Right forelimb (tissue), 1 donor: ENCODE measurements at places on chromosomes 12 and 14.

GRCh38 chr14:38042322-38042721 is 165.4 kb upstream of the SSTR1 start:
- peak; percentile 54 for DNase-seq

DNA sequence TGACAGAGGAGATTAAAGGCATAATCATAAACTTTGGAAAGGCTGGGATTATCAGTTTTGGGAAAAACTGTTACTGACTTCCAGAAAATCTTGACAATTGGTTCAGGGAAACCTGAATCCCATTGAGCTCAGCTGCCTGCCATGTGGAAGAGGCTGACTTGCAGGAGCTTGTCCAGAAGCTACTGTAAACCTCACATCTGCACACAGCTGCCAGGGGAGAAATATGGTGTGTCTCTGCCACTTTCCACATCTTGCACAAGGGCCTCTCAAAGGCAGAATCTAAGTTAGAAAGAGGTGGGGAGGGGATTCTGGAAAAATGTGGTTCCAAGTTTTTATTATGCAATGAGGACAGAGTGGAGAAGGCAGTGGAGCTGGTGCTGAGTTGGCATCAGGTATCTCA is 8.7 kb upstream of the BHLHE41 start:
- no peak for DNase-seq

- DNase-seq = no peak
These were observed 14.5 kb downstream of the KRAS start for GRCh38 chr12:25236190-25236589.

DNA sequence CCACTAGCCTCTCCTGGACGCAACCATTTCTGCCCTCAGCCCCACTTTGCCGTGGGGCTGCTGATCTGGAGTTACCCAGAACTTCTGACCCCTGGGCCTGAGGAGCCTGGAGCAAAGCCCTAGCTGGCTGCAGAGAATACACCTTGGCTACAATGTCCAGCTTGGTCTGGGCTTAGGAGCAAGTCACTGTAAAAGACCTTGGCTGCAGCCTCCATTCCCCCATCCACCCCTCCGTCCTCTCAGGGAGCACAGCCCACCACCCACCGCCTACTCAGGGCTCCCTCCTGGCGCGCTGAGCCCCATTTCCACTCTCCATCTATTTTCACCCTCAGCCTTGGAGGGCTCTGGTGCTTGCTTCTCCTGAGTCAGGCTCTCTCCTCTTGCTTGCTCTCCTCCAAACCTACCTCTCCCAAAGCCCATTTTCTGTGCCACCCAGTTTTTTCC is 42.9 kb downstream of the ERH start:
- no peak for DNase-seq

DNA sequence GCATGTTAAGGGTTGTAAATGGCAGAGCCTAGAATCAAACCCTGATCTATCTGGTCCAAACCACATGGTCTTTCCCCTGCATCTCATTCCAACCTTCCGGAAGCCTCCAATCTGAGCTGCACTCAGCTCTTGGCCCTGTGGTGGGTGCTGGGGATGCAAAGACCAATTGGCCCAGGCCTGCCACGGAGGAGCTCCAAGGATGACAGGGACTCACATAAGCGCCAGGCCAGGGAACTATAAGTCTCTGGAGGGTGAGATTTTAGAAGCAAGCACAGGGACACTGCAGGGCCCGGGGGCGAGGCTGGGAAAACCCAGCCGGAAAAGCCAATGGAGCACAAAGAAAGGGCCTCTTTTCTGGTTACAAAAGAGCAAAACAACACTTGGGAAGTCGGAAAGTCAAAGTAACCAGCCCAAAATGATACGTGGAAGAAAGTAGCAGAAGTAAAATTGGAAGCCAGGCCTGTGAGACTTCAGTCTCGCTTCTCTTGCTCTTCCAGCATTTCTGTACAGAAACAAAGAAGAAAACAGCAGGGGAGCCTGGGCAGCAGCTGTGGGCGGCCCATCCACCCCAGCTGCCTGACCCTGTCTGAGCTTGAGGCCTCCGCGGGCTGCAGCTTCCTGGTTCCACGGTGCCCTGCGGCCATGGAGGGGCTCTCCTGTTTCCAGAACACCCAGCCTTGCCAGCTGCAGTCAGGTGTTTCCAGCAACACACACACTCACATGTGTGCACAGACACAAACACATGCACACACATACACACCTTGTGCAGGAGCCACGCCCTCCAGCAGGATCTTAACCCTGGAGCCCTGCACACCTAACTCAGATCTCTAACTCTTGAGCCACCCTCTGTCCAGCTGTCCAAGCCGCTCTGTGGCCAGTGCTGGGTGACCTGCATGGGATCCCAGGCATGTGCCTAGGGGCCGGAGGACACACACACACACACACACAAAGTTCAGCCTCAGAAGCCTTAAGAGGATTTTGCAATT is 178.2 kb downstream of the BCL11B start:
- no peak for DNase-seq

GRCh38 chr14:105135700-105136395 is 32.7 kb downstream of the JAG2 start:
- DNase-seq = peak; percentile 4

DNA sequence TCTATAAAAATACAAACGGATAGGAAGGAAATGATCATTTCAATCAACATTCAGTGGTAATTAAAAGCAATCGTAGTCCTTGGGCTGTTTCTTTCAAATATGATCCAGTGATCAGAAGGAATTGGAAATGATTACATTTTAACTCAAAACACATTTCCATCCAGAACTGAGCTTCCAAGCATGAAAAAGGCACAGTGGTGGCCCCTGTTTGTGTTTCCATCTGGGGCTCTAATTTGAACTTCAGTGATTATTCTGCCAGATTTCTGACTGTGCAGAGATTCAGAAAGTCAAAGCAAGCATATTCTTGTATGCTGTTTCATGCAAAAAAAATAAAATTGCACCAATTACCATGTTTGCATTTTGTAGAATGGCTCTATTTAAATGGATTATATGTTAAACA is 157.0 kb upstream of the LMNTD1 start:
- no peak for DNase-seq

GRCh38 chr12:109504068-109504467 is 26.6 kb downstream of the UBE3B start:
- no peak for DNase-seq

- DNase-seq = no peak
These were observed 216.2 kb upstream of the RMST start for GRCh38 chr12:97246368-97246767.

DNA sequence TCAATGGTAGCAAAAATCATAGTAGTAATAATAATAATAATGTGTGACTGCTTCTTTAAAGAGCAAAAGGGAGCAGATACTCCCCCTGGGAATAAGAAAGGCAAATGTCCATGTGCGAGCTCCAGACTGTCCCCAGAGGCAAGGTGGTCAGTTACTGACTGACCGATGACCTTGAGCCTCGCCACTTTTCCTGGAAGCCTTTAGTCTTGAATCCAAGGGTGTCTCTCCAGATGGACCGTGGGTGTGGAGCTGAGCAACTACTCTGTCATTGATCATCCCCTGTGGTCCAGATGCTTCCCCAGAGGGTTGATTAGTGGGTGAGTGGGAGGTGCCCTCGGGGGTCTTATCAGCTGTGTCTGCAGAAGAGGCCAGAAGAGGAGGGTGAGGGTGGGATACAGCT is 418.5 kb upstream of the TBX3 start:
- DNase-seq = no peak

GRCh38 chr14:73784181-73784987 is 67.2 kb upstream of the PTGR2 start:
- DNase-seq = no peak

DNA sequence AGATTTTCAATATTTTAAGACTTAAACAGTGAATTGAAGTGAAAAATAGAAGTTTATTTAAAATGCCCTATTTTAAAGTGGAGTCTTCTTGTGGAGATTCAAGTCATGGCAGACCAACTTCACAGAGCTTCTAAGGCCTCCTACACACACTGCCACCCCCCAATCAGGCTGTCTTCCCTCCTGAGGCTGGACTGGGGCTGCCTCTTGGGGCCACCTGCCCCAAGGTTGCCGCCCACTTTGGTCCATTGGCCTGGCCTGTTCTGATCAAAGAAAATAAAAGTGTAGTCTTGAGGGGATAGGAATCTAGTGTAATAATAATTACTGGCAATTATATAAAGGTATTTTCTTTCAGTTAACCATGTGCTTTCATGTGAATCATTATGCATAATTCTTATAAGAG is 1.3 kb downstream of the GOLT1B start:
- no peak for DNase-seq

DNA sequence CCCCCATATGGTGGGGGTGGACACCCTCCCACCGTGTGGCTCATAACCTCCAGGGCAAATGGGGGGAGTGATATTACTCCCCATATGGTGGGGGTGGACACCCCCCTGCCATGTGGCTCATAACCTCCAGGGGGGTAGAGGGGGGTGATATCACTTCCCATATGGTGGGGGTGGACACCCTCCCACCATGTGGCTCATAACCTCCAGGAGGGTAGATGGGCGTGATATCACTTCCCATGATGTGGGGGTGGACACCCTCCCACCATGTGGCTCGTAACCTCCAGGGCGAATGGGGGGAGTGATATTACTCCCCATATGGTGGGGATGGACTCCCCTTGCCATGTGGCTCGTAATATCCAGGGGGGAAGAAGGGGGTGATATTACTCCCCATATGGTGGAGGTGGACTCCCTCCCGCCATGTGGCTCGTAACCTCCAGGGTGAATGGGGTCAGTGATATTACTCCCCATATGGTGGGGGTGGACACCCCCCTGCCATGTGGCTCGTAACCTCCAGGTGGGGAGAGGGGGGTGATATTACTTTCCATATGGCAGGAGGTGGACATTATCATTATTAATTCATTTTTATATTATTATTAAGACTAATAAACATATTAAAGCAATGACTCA is 51.2 kb upstream of the OXA1L start:
- no peak for DNase-seq

DNA sequence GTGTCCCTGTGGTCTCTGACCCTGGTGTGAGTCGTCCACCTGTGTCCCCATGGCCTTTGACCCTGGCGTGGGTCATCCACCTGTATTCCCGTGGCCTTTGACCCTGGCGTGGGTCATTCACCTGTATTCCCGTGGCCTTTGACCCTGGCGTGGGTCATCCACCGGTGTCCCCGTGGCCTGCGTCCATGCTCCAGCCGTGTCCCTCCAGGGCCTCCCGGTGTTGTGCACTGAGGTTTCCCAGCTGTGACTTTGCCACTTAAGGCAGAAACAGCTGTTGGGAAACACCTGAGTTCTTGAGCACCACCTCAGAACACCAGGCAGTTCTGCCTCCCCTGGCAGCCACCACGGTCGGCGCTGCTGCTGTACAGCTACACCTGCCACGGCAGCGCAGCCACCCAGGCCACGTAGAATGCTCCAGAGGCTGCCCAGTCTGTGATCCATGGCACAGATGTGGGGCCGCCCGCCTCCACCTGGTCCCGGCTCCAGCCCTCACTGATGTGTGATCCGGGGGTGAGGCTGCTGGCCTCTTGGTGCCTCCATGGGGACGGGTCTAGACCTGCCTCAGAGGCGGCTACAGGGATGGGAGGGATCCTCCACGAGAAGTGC is 69.1 kb upstream of the GALNT9 start:
- no peak for DNase-seq

DNA sequence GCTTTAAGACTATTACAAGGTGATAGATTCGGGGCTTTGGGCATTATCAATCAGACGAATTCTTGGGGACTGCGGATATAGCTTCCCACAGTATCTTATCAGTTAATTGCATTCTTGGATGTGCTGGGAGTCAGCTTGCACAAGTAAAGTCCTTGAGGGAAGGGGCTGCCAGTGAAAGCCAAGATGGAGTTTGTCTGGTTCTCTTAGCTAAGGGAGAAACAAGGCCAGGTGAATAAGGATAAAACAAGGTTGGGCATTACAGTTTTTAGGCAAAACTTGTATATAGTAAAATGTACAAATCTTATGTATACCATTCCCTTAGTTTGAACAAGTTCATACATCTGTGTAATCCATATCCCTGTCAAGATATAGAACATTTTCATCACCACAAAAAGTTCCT is 5.5 kb downstream of the FBXO34 start:
- DNase-seq = no peak

- no peak for DNase-seq
These were observed 68.5 kb downstream of the AEBP2 start for GRCh38 chr12:19507823-19508222.

- DNase-seq = no peak
These were observed 3.5 kb downstream of the OTX2 start for GRCh38 chr14:56806760-56807159.

DNA sequence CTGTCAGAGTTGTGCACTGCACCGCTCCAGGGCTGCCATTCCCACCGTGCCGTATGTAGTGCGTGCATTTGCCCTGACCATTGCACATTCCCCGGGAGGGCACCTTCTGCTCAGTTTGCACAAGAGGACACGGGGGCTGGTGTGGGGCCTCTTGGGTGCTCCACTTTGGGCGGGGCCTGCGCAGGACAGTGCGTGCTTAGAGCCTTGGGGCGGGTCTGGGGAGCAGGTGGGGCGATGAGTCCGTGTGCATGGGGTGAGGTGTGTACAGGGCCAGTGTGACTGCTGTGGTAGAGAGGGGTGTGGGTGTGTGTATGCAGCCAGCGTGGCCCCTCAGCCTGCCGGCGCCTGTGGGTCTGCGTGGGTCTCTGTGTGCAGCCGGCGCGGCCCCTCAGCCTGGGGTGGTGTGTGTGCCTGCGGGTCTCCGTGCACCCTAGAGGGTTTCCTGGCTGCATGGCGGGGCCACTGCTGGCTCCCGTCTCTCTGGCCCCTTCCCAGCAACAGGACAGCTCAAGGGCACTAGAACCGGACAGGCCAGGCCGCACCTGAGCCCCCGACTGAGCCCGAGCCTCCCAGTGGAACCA is 31.9 kb downstream of the FBRSL1 start:
- no peak for DNase-seq

- DNase-seq = no peak
These were observed 64.2 kb downstream of the RASSF3 start for GRCh38 chr12:64674367-64674922.

DNA sequence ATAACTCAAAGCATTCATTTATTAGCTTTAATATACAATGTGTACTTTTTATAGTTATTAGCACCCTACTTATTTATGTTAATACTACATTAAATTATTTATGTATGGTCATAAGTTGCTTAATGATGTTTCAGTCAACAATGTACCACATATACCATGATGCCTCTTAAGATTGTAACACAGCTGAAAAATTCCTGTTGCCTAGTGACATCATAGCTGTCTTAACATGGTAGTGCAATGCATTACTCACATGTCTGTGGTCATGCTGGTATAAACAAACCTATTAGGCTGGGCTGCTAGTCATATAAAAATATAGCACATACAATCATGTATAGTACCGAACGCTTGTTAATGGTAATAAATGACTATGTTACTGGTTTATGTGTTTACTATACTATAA is 120.4 kb downstream of the ANO6 start:
- DNase-seq = no peak

DNA sequence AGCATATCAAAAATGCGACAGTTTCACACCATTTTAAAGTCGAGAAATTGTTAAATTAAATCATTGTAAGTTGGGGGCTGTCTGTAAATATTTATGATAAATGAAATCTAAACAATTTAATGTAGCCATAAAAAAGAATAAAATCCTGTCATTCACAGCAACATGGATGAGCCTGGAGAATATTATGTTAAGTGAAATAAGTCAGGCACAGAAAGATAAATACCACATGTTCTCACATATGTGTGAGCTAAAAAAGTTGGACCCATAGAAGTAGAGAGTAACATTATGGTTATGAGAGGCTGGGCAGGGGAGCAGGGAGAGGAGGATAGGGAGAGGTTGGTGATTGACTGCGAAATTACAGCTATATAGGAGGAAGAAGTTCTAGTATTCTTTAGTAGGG is 135.9 kb downstream of the GARIN6 start:
- DNase-seq = no peak

- DNase-seq = no peak
These were observed 8.4 kb downstream of the KCNH3 start for GRCh38 chr12:49547090-49547690.
